Activated T-cell treated with anti-CD3 and anti-CD28 coated beads, Interleukin-2, amount 50 U/mL, for 1 hour (primary cell): ENCODE measurements at places on chromosomes 13 and 19.

GRCh38 chr13:66503890-66504289 lies 726.2 kb downstream of the PCDH9 start:
- no peak for DNase-seq

- DNase-seq: no peak
Measured at GRCh38 chr19:50654882-50655281, 5.6 kb downstream of the C19orf81 start.

GRCh38 chr13:44758630-44759383 lies 182.7 kb upstream of the TSC22D1 start:
- DNase-seq: no peak

GRCh38 chr13:112105892-112106291 lies 38.9 kb downstream of the SOX1 start:
- no peak for DNase-seq

GRCh38 chr13:114059946-114060860 lies 72.2 kb downstream of the RASA3 start:
- no peak for DNase-seq

- DNase-seq: no peak
Measured at GRCh38 chr13:83327091-83327490, 555.2 kb downstream of the SLITRK1 start.
